ENCODE measurements at places on chromosomes 1 and 21. TPM values are rescaled to one million over a fixed set of nuclear protein-coding genes. Genes with fewer than 3 reads are reported as not detected.

BATF3 gene
- total RNA-seq, result 3.2 TPM

ITLN2 gene
- not detected for total RNA-seq

CRP gene
- 2.1 TPM for total RNA-seq

KLHL17 gene
- total RNA-seq, result 17.5 TPM

TAL1 gene
- 0.28 TPM for total RNA-seq

ZNF648 gene
- not detected for total RNA-seq

EVI5 gene
- 2.4 TPM for total RNA-seq

MYBPHL gene
- not detected for total RNA-seq

TNFRSF14 gene
- 163 TPM for total RNA-seq

FAM229A gene
- total RNA-seq, result 32.0 TPM

AVPR1B gene
- total RNA-seq, result 0.12 TPM

DNA sequence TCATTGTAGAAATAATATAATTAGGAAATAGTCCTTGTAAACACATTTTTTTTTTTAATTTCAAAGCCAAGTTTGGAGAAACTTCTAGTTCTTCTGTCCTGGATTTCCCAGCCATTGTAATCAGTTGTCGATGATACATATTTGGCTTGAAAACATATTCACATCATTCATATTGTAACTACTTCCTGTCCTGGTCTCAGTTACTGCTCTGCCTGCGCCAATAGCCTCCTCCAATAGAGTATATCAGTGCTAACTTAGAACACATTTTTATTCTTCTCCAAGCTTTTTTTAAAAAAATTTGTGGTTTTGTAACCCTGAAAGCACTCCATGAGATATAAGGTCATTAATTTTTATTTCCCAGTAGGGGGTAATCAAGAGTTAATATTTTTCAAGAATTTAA is 46.1 kb upstream of the FMO2 start:
- H3K27me3 ChIP-seq, result no peaks in the 10 kb centered on the region
- no peaks in the 10 kb centered on the region for H3K36me3 ChIP-seq
- H3K4me1 ChIP-seq, result no peaks in the 10 kb centered on the region

DNA sequence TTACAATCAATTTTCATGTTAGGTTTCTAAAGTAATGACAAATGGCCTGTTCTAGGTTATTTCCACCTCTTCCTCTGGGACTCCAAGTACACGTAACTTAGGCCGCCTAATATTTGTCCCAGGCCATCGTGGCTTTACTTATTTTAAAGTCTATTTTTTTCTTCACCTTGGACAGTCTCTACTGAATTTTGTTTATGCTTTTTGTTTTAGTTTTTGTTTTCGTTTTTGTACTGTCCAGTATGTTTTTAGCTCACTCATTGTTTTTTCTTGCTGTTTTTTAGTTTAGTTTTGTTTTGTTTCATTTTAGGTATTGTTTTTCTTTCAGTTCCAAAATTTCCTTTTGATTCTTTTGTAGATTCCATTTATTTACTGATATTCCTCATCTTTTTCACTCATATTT is 187.7 kb upstream of the RNPC3 start:
- no peaks in the 10 kb centered on the region for H3K27me3 ChIP-seq
- H3K27ac ChIP-seq, result no peak overlapping the region
- H3K4me1 ChIP-seq, result no peaks in the 10 kb centered on the region
- H3K36me3 ChIP-seq, result no peaks in the 10 kb centered on the region
- no peak overlapping the region for H3K4me3 ChIP-seq

DNA sequence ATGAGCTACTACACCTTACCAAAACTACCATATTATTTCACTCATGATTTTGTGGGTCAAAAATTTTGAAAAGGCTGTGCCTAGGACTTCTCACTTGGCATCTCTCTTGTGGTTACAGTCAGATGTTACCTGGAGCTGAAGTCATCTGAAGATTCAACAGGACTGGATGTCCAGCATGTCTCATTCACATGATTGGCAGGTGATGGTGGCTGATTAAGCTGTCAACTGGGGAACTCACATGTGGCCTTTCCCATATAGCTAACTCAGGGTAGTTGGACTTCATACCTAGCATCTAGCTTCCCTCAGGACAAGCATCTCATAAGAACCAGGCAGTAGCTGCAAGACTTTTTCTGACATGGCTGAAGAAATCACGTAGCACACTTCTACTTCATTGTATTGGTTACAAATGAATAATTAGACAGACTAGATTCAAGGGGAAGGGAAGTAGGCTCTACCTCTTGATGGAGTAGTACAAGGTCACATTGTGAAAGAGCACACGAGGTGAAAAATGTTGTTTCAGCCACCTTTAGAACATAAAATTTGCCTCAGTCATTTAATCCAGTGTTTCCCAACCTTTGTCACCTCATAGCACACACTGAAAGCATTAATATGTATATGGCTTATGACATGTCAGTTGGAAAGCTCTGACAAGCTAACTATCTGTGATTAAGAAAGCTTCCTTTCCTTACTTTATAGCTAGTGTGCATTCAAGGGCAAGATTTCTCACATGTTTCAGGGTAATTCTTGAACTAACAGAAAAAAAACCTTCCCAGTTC is 68.0 kb upstream of the PTGFRN start:
- DNase-seq, result no peak
- no peaks in the 10 kb centered on the region for H3K4me1 ChIP-seq
- no peaks in the 10 kb centered on the region for H3K36me3 ChIP-seq
- no peak overlapping the region for H3K4me3 ChIP-seq

DNA sequence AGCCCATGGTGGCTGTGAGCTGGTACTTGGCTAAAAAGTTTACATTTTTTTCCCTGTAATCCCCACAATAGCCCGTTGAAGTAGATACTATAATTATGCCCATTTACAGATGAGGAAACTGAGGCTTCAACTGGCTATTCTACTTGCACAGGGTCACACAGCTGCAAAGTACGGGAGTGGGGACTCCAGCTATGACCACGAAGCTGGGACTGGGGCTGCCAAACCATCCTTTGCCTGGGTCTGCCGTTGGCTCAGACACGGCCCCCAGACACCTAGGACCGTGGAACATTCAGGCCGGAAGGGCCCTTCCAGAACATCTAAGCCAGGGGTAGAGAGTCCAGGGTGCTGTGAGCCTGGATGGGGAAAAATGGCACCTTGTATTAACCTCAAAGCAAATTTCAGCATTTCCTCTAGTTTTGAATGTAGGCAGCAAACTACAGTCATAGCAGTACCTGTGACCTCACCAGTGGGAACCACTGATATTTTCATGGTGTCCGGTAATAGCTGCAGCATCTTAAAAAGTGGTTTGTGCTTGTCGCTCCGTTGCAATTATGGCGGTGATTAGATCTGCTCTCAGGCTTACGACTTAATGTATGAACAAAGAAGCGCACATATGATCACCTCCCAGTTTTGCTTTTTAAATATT is 4.3 kb downstream of the TP73 start:
- no peak overlapping the region for H3K27ac ChIP-seq
- H3K4me1 ChIP-seq, result peaks cover 10% of the 10 kb centered on the region
- peaks cover 14% of the 10 kb centered on the region for H3K27me3 ChIP-seq
- no peak overlapping the region for H3K4me3 ChIP-seq

DNA sequence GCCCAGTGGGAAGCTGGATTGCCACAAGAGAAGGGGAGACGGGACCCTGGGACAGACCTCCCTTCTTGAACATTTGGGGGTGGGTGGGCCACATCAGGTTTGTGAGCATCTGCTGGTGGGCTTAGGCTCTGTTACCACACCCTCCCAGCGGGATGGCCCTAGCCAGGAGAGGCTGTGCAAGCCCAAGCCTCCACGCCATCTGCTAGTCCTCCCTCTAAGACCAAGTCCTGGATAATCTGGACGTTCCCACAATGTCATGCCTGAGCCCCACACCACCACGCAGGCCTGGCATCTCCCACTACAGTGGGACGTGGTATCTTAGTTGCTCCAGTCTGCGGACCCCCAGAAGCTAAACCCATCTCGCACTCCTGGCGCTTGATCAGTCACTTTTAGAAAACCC is 3.7 kb upstream of the IBA57 start:
- no peaks in the 10 kb centered on the region for H3K36me3 ChIP-seq
- no peak overlapping the region for H3K27ac ChIP-seq
- H3K27me3 ChIP-seq, result no peaks in the 10 kb centered on the region
- peaks cover 51% of the 10 kb centered on the region for H3K4me1 ChIP-seq

DNA sequence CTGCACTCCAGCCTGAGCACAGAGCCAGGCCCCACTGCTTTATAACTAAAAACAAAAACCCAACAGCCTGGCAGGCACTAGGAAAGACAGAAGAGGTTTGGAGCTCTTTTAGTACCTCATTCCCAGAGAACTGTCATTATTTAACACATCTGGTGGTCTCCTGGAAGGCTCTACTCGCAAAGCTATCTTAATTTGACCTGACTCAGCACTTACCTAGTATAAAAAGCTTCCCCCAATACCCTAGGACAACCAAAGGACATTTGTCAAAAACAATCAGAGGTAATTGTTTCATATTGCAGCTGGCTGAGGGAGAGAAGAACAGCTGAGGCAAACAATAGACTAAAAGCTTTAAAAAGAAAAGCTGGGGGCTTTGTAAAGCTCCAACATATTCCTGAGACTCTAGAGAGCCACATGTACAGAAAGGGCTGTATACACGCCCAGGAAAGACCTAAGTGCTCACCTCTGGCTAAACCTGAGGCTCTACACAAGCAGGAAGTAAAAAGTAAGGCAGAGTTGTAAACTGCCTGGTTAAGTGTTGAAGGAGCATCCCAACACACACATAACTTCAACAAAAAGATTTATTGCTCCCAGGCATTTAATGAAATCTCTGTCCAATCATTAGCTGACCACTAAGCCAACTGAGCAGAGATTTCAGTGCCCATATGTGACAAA is 25.0 kb downstream of the ZNF644 start:
- no peaks in the 10 kb centered on the region for H3K36me3 ChIP-seq
- no peaks in the 10 kb centered on the region for H3K4me1 ChIP-seq
- H3K27me3 ChIP-seq, result no peaks in the 10 kb centered on the region
- no peak for DNase-seq
- no peak overlapping the region for H3K4me3 ChIP-seq
- H3K27ac ChIP-seq, result no peak overlapping the region

- H3K36me3 ChIP-seq, result no peaks in the 10 kb centered on the region
- H3K27ac ChIP-seq, result no peak overlapping the region
- no peaks in the 10 kb centered on the region for H3K27me3 ChIP-seq
- DNase-seq, result no peak
These were observed 454.1 kb upstream of the USP24 start for GRCh38 chr1:55669293-55669692.

GRCh38 chr1:214277704-214278635 is 3.0 kb upstream of the SMYD2 start:
- H3K27ac ChIP-seq, result no peak overlapping the region
- no peak for DNase-seq
- no peaks in the 10 kb centered on the region for H3K36me3 ChIP-seq
- peaks cover 25% of the 10 kb centered on the region for H3K4me1 ChIP-seq
- no peaks in the 10 kb centered on the region for H3K27me3 ChIP-seq

GRCh38 chr1:84412316-84412942 is 14.1 kb downstream of the DNASE2B start:
- no peak overlapping the region for H3K4me3 ChIP-seq
- no peaks in the 10 kb centered on the region for H3K36me3 ChIP-seq
- DNase-seq, result no peak
- no peaks in the 10 kb centered on the region for H3K4me1 ChIP-seq
- no peak overlapping the region for H3K27ac ChIP-seq

DNA sequence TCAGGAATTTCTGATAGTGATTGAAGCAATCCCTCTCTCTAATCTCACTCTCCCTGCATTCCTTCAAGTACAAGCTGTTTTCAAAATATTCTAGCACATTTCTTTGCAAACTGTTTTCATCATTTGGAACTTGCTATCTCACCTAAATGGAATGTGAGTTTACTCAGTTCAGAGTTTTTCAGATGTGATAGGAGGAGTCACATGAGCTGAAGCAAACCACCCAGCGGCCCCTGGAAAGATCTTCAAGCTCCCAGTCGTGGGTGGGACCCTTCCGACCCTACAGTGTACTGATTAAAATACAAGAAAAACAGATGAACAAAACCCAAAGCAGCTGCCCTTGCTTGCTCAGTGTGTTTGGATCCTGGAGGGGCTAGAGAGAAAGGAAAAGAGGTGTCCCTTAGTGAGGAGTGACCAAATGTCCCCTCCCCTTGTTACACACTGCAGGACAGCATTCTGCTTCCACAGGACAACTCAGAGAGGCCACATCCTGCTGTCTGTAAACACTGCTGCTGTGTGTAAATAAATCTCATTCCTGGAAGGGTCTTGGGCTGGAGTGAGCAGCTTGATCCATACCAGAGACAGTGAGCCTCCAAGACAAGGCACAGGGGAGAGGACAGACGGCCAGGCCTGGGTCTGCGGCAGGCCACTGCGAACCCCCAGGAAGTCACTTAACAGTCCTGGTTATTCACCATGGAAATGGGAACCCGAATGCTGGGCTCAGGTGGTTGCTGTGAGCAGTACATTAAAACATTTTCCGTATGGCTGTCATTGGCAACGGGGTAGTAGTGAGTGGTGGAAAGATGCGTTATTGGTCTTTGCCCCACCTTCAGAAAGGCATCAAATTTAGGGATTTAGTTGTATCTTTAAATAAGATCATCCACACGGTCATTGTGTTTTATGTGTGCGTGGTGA is 229.2 kb downstream of the RHOU start:
- H3K4me3 ChIP-seq, result no peak overlapping the region
- no peak overlapping the region for H3K27ac ChIP-seq
- H3K36me3 ChIP-seq, result no peaks in the 10 kb centered on the region

DNA sequence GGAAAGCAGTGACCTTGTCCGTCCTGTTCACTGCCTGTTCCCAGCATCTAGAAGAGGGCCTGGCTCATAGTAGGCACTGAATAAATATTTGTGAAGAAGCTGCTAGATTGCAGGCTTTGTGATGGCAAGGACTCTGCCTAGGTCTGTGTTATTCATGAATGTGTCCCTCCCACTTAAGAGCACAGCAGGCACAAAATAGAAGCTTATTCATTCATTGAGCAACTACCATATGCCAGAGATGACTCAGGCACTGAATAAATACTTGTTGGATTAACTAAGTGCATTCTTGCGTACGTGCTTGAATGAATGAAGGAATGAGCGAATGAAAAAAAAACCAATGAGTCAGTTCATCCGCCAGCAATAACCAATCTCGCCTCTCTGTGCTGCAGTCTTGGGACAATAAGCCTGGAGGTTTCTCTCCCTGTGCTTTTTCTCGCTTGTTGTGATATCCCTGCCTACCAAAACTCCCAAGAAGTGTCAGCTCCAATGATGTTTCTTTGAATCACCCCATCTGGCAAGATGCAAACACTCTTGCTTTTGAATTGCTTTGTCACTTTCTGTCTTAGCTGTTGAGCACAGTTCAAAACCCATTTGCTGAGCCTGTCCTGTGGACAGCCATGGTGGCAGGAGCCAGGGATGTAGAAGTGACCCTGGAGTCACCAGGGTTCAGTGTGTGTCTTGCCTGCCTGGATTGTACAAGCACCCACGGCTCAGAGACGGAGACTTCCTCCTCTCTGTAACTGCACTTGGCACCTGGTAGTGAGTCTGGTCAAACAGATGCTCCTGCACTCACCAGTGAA is 143.9 kb downstream of the KAZN start:
- peaks cover 39% of the 10 kb centered on the region for H3K27me3 ChIP-seq
- H3K27ac ChIP-seq, result no peak overlapping the region
- H3K4me1 ChIP-seq, result no peaks in the 10 kb centered on the region
- H3K36me3 ChIP-seq, result no peaks in the 10 kb centered on the region
- no peak for DNase-seq

GRCh38 chr1:42368096-42368795 is 12.3 kb upstream of the RIMKLA start:
- DNase-seq, result no peak
- H3K36me3 ChIP-seq, result no peaks in the 10 kb centered on the region
- H3K4me3 ChIP-seq, result no peak overlapping the region
- H3K4me1 ChIP-seq, result no peaks in the 10 kb centered on the region

- no peak for DNase-seq
- H3K4me1 ChIP-seq, result no peaks in the 10 kb centered on the region
- H3K36me3 ChIP-seq, result no peaks in the 10 kb centered on the region
- H3K27me3 ChIP-seq, result no peaks in the 10 kb centered on the region
These were observed 92.2 kb downstream of the TBX19 start for GRCh38 chr1:168372861-168373371.
